Cardiac fibroblast (primary cell): ENCODE measurements at places on chromosomes 16 and 17.

DNA sequence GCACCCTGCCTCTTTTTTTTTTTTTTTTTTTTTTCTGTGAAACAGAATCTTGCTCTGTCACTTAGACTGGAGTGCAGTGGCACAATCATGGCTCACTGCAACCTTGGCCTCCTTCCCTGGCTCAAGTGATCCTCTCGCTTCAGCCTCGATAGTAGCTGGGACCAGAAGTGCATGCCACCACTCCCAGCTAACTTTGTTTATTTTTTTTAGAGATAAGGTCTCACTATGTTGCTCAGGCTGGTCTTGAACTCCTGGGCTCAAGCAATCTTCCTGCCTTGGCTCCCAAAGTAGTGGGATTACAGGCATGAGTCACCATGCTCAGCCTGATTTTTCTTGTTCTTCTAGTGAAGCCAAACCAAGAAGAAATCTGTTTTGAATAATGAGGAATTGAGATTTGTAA, 25.0 kb downstream of the CDK12 start:
- peak; percentile 42 for DNase-seq

GRCh38 chr16:920051-920681, 50.6 kb downstream of the LMF1 start:
- DNase-seq: peak; percentile 68

DNA sequence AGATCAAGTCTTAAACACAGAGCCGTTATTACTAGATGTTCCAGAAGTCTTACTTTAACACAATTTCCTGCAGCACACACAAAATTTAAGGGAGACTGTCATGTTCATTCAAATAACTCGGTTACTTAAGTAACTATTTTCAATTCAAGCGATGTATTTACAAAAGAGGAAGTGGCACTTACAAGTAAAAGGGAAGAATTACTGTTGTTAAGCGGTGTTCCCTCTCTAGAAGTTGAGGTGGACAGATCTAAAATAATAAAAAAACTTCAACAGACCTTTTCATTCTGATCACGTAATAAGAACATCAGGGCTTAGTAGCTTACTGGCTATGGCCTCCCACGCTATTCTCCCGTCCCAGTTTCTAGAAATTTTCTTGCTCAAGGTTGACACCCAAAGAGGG, 26.2 kb upstream of the TXNDC11 start:
- no peak for DNase-seq

DNA sequence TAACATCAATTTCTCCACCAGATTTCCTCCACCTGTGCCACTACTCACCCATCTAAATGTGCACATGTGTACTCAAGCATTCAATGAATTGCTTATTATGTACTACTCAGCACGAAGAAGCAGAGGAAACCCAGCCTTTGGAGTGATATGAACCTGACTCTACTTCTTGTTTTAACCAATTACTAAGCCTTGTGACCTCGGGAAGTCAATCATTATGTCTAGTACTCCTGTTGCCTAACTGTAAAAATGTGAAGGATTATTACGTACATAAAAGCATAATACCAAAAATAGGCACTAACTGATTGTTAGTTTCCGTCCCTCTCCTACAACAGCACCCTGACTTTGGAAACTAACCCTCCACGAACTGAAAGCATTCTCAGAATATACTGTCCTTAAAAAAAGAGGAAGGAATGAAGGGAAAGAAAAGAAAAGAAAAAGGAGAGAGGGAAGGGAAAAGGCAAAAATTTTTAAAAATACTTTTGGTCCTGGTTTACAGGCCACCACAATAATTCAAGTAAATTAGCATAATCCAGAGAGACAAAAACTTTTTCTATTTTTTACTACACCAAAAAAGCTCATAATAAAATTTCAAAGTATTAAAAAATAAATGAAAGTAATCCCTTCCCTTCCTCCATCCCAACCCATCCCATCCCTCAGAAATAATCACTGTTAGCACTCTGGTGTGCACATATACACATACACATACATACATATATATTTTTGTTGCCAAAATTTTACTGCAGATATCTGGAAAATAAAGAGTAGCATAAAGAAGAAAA, 53.6 kb downstream of the KANSL1 start:
- no peak for DNase-seq

GRCh38 chr16:50102051-50102746, 36.4 kb downstream of the HEATR3 start:
- no peak for DNase-seq

DNA sequence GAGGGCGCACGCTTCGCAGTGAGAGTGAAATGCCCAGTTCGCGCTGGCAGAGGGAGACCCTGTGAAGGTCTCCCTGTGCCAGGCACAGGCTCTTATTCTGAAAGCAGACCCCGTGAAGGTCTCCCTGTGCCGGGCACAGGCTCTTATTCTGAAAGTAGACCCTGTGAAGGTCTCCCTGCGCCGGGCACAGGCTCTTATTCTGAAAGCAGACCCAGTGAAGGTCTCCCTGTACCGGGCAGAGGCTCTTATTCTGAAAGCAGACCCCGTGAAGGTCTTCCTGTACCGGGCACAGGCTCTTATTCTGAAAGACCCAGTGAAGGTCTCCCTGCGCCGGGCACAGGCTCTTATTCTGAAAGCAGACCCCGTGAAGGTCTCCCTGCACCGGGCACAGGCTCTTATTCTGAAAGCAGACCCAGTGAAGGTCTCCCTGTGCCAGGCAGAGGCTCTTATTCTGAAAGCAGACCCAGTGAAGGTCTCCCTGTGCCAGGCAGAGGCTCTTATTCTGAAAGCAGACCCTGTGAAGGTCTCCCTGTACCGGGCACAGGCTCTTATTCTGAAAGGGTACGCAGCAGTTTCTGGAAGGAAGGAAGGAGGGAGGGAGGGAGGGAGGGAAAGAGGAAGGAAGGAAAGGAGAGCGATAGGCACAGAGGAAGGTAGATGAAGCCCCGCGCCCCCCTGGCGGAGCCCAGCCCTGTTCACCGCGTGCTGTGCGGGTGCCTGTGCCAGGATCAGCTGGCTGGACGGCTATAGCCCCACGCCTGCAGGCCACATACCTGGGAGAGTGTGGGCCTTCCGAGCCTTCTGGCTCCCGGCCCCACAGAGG, 55.3 kb downstream of the WDR45B start:
- peak; percentile 73 for DNase-seq

DNA sequence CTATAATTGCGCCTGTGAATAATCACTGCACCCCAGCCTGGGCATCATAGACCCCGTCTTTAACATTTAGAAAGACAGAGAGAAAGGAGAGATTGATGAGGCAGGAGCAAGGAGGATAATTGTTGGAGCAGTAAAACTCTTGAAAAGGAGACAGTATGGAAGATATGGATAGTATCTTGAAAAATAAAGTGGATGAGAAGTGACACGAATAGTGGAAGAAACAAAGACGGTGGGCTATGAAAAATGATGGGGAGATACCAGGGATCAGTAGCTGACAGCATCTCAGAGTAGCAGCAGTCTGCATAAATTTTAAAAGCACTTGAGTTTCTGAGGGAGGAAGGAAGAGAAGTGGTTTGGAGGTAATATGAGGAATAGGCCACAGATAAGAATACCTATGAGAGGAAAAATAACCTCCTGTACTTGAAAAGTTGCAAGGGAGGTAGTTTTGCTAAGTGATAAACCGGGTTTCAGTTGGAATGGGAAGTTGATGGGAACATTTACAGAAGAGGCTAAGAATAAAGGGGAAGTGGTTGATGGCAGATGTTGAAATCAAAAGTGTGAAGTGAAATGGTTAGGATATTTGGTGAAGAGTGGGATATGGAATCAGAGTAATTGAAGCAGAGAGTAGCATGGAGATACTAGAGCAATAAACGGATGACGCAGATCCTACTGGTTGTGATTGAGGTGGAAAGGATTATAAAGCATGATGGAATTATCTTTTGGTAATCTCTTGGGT, 1.8 kb upstream of the PPM1D start:
- DNase-seq: no peak

GRCh38 chr16:84356591-84357116, 11.7 kb upstream of the ATP2C2 start:
- no peak for DNase-seq

GRCh38 chr17:79935197-79935885, 96.1 kb upstream of the CBX4 start:
- DNase-seq: no peak

DNA sequence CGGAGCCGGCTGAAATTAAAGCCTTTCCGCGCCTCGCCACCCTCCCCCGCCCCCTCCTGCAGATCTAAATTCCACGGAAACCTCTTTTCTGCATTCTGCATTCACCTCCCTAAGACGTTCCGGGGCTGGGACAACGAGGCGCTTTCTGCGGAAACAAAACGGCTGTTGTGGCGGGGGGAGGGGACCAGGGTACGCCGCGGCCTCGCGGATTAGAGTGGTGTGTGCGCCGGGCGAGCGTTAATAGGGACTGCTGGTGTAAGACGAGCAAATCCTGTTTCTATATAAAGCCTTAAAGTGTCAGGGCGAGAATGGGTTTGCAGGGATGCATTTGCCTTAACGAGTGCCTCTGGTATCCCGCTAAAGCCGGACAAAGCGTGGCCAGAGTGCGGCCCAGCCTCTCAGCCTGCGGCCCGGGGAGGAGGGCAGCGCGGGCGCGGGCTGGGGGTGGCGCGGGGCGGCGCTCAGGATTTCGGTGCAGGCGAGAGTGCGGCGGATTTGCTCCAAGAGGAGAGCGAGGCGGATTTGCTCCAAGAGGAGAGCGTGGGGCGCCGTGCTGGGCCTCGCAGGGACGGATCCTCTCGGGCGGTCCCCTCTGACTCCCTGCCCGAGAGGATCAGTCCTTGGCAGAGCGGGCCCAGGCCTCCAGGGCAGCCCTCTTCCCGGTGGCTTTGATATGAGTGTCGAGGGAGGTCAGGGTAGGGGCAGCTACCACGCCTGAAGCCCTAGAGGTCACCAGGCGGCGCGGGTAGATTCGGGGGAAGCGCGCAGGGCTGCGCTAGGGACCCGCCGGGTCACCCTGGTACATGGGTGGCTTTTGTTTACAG, 5.1 kb downstream of the BAHCC1 start:
- DNase-seq: peak; percentile 67
